ENCODE measurements at places on chromosomes 7 and 10.

- no peak for DNase-seq
These were observed 79.4 kb upstream of the LRRN3 start for GRCh38 chr7:111011520-111011919.

DNA sequence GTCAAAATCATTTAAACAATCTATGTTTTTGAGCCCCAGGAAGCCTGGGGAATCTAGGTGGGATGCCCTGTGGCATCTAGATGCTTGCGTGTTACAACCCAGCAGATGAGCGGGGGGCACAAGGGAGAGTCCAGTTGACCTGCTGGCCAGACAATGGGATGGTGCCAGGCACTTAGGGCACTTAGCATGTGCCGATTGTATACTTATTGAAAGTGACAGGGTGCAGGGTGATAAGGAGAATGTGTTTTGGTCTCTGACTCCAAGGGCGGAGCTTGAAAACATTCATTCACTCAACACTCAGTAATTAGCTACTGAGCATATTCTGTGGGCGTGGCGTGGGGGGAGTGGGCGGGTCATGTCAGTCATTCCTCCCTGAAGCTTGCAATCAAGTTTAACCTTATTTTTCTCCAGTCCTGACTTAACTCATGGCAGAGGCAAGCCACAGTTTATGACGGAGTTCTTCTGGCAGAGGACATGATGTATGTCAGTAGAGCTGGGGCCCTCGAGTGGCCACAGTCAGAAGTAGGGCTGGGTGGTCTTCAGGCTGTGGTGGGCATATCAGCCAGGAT, 115.1 kb downstream of the PRKCQ start:
- DNase-seq, result no peak

GRCh38 chr10:45006276-45007030, 5.7 kb downstream of the ZNF22 start:
- DNase-seq, result no peak

- DNase-seq, result no peak
These were observed 64.0 kb upstream of the DNAJB12 start for GRCh38 chr10:72418679-72419078.

DNA sequence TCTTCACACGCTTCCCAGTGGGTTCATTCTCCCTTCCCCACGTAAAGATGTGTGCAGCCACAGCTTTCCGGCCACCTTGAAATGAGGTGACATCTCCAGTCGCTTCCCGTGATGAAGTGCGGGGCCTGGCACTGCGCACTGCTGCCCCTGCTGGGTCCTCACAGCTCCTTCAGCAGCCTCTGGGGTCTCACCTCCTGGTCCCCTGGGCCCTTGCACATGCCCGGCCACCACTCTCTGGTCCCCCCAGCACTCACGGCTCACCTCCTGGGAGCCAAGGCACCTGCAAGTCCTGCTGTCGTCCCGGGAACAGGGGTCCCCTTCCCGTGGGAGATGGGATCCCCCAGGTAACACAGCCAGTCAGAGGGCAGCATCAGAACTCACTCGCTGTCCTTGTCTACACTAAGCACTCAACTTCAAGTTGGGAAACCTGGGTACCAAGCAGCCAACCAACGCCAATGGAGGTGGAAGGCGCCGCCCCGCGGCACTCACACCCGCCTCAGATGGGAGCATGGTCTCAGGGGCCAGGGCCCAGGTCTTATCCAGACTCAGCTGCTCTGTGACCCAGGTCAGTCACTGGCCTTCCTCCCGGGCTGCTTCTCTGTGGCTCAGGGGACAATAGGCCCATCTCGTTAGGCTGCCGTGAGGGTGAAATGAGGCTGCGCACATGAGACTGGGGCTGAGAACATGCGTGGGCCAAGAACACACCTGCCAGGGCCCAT, 176.2 kb downstream of the PTPRN2 start:
- DNase-seq, result peak; percentile 62

DNA sequence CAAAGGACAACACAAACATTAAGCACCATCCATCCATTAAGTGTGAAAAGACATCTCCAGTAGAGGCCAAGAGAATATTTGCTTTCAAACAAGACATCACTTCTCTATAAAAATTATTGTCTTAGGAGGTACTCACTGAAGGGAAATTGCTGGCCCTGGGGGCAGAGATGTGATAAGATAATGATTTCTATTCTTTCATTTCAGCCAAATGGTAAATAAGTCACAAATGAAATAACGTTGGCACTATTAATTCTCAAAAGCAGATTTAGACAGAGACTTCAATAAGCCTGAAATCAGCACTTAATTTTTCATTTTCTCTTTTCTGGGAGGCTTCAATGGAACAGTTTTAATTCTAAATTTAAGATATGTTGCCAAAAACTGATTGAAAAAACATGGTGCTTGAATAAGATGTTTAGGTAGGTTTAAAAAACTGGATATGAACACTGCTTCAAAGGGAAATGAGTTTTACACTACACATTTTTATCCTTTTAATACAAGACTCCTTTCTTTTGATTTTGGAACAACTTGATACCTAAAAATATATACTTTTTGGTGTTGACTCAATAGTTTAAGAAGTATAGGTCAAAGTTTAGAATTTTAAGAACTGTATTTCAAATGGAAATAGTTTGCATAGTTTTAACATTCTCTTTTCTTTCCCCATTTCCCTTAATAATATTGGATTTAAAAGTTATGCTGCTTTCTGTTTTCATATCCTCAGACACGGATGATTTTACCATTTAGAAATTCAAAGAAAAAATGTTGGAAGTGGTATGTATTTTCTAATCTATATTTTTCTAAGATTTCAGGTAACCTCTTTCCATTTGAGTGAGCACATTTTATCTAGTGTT, 204.0 kb downstream of the AHR start:
- DNase-seq, result no peak

GRCh38 chr7:70791341-70791740, 340.6 kb upstream of the GALNT17 start:
- DNase-seq, result no peak

GRCh38 chr7:157662110-157662791, 325.4 kb downstream of the DNAJB6 start:
- no peak for DNase-seq

DNA sequence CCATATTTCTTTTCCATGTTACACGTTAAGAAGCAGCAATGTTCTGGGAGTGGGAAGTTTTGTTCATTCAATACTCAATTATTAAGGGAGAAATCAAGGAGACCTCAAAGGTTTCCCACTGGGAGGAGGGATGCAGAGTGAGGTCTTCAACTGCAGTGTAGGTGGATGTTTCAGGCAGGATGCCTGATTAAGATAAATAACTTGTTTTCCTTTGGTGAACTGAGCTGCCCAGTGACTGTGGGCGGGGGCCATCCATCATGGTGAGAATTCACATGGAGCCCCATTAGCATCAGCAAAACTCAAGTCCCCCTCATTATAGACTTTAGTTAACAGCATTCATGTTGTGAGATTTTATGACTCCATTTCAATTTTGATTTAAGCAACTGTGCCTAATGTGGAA, 121.1 kb downstream of the PLPP4 start:
- DNase-seq, result no peak

GRCh38 chr10:100554902-100555301, 19.2 kb downstream of the HIF1AN start:
- no peak for DNase-seq

DNA sequence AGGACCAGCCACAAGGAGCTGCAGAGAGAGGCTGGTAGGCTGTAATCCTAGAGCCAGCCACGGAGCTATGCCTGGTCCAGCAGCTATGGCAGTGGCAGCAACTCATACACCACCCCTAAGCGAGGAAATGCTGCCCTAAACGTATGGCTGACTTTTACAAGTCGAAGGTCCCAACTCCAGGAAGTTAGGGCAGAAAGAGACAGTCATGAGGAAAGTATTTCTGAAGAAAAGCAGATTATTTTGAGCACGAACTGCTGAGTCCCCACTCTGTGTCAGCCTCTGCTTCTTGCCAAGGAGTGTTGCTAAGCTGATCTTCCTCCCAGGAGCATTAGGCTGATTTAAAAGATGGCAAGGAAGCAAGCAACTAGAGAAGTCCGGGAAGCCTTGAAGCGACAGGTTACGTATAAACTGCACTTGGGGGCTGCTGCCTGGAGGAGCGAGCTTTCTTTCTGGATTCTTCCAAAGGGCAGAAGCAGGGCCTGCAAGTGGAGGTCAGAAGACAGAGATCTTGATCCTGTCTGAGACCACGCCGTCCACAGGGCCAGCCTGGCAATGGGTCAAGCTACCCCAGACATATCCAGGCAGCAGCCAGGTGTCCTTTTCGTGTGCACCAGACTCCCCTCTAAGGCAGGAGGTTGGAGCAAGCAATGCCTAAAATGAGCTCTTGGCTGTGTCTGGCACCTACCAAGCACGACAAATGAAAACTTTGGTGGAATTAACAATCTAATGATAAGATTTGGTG, 39.4 kb downstream of the PLXNA4 start:
- DNase-seq, result peak; percentile 90

DNA sequence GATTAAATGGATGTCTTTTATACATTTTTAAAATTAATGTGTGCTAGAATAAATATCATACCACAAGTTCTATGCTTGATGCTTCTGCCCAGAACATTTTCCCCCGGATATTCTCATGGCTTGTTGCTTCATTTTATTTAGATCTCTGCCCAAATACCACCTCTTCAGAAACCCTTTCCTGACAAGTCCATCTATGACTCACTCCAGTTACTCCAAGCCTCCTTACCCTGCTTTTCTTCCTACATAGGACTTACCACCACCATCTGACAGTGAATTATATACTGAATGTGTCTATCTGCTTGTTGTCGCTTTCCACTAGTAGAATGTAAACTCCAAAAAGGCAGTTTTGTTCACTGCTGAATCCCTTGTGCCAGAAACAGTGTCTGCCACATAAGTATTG, 19.1 kb upstream of the ERVW-1 start:
- peak; percentile 9 for DNase-seq

DNA sequence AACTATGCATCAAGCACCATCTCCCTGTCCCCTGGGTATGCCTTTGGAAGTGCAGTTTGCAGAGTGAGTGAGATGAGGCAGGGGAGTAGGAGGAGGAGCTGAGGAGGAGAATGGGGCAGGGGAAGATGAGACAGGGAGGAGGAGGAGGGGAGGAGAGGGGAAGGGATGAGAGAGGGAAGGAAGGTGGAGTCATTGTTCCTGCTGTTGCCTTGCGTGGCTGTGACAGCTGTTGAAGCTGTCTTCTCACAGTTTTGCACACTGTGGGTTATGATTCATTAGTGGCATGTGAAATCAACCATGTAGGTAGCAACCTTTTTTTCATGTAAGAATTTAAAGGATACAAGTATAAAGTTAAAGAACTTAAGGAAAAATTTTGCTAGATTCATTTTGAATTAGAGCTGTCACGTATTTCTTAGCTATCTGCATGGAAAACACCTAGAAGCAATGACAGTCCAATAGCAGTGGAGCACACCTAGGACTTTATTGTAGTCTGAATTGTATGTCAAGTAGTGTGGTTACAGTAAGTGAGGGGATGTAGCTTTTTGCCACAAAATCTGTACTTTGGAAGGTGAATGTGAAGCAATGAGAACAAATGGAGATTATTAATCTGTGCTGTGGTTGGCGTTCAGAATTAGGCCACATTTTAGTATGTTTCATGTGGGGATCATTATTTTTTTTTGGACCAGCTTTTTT, 21.7 kb downstream of the CCM2 start:
- DNase-seq, result peak; percentile 55

- DNase-seq, result peak; percentile 88
These were observed 79.1 kb downstream of the PRTFDC1 start for GRCh38 chr10:24873281-24873683.

DNA sequence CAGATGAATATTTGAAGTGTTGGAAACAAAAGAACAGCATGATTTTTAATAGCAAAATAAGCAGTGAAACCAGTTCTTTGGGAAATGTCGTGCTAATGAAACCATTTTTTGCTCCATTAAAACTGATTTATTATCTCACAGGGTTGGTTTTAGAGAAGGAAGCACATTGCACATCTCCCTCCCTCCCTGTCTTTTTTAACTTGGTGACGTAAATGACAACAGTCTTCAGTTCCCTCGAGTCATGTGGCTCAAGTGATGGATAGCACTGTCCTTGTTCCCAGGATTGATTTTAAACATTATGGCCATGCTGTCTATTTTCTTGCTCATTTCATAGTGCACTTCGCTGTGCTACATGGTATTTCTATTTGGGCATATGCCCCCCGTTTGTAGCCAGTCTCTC, 105.9 kb downstream of the DOCK1 start:
- DNase-seq, result no peak
